Natural killer cell (primary cell): ENCODE measurements at places on chromosomes 2 and 18. TPM values are rescaled to one million over a fixed set of nuclear protein-coding genes. Genes with fewer than 3 reads are reported as not detected.

Gene GPR39
- not detected for total RNA-seq

Gene ST3GAL5
- total RNA-seq: 66.1 TPM

Gene DSEL
- 0.12 TPM for total RNA-seq

DNA sequence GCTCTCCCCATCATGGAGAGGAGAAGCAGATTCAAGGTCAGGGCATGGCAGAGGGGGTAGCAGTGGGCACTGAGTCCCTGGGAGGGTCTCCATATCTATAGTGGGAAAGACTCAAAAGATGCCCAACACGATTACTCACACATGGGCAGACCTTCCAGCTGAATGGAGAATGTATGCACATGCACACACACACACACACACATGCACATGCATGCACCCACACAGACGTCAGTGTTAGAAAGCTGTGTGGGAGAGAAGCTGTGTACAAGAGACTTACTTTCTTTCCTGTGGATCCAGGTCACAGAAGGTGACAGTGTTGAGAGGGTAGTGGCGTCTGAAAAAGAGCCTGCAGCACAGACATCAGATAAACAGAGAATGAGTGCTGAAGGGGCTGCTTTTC, 194.5 kb downstream of the TNS1 start:
- H3K36me3 ChIP-seq: no peaks in the 10 kb centered on the region
- no peaks in the 10 kb centered on the region for H3K27me3 ChIP-seq
- no peaks in the 10 kb centered on the region for H3K4me1 ChIP-seq
- no peak overlapping the region for H3K4me3 ChIP-seq
- no peak for DNase-seq

- H3K4me1 ChIP-seq: no peaks in the 10 kb centered on the region
- no peak for DNase-seq
- H3K4me3 ChIP-seq: no peak overlapping the region
Observed at GRCh38 chr18:42401131-42401673, 446.2 kb downstream of the PIK3C3 start.

Gene CLEC4F
- 1.4 TPM for total RNA-seq

GRCh38 chr2:3430740-3431490, 51.4 kb downstream of the TRAPPC12 start:
- no peaks in the 10 kb centered on the region for H3K27me3 ChIP-seq
- no peak overlapping the region for H3K27ac ChIP-seq
- peaks cover 38% of the 10 kb centered on the region for H3K36me3 ChIP-seq
- no peak for DNase-seq
- H3K4me3 ChIP-seq: no peak overlapping the region

GRCh38 chr2:96538487-96539214, 2.1 kb downstream of the ARID5A start:
- H3K36me3 ChIP-seq: peaks cover 7% of the 10 kb centered on the region
- peak overlapping the region; percentile 94 for H3K4me3 ChIP-seq
- peaks cover 63% of the 10 kb centered on the region for H3K4me1 ChIP-seq
- H3K27ac ChIP-seq: peak overlapping the region; percentile 95
- no peaks in the 10 kb centered on the region for H3K27me3 ChIP-seq

GRCh38 chr2:123826729-123827271, 198.3 kb upstream of the CNTNAP5 start:
- DNase-seq: no peak
- no peaks in the 10 kb centered on the region for H3K27me3 ChIP-seq
- H3K36me3 ChIP-seq: no peaks in the 10 kb centered on the region
- H3K27ac ChIP-seq: no peak overlapping the region
- H3K4me1 ChIP-seq: no peaks in the 10 kb centered on the region

GRCh38 chr2:106322281-106322680, 128.2 kb upstream of the UXS1 start:
- H3K4me1 ChIP-seq: no peaks in the 10 kb centered on the region
- H3K4me3 ChIP-seq: no peak overlapping the region
- no peaks in the 10 kb centered on the region for H3K27me3 ChIP-seq
- no peaks in the 10 kb centered on the region for H3K36me3 ChIP-seq
- H3K27ac ChIP-seq: no peak overlapping the region
- DNase-seq: no peak

Gene GALNT5
- total RNA-seq: not detected

Gene SMYD5
- total RNA-seq: 12.2 TPM

Gene ERICH2
- total RNA-seq: not detected

Gene TMEM87B
- total RNA-seq: 9.6 TPM

DNA sequence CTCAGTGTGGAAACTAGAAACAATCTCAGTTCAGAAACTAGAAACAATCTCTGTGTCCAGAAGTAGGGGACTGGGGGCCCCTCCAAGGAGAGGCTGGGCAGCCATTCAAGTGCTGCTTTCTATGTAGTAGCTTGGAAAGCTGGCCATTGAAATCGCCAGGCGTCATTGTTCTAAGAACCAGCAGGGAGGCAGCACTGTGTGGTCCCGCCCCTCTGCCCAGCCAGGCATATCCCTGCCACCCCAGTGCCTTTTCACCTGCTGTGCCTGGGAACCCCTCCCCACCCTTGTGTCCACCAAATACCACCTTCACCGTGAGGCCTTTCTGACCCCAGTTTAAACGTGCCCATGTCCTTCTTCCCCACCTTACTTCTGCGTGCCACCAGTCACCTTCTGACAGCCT, 221.6 kb downstream of the GBX2 start:
- H3K27me3 ChIP-seq: no peaks in the 10 kb centered on the region
- no peak overlapping the region for H3K27ac ChIP-seq
- DNase-seq: no peak

GRCh38 chr2:143603846-143604565, 474.8 kb downstream of the ARHGAP15 start:
- H3K27me3 ChIP-seq: no peaks in the 10 kb centered on the region
- no peak overlapping the region for H3K4me3 ChIP-seq
- H3K4me1 ChIP-seq: no peaks in the 10 kb centered on the region
- no peak overlapping the region for H3K27ac ChIP-seq

Gene SCRN3
- 16.6 TPM for total RNA-seq
